ENCODE measurements at places on chromosomes 1 and 21.

- no peak for DNase-seq
Measured at GRCh38 chr1:12505231-12505630, 112.8 kb downstream of the DHRS3 start.

DNA sequence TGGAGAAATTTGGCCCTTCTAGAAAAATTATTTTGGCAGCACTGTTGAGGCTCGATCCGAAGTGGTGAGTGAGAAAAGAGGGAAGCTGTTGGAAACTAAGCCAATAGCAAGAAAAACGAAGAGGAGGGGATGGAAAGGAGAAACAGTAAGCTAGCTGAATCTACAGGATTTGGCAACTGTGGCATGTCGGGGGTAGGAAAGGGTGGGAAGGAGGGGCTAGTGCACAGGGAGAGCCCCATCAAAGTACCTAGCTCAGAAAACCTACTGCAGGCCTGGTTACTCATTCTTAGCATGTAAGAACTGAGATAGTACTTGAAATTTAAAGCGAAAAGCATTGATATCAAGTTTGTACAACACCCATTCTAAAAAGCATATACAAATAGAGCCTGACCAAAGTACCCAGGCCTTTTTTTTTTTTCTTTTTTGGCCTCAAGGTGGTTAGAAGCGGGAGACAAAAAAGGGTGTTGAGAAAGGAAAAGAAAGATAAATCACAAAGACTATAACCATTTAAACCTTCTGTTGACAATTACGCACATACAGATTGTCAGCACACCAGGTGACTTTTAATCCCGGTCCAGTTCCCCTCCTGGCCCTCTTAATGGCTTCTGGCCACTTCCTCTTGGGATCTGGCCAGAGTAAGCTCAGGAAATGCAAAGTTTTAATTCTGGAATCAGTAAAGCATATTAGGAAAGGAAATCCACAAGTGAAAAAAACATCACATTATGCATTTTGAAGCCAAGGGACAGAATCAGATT lies 50.4 kb downstream of the SLC16A1 start:
- DNase-seq: no peak

- no peak for DNase-seq
Measured at GRCh38 chr1:41724248-41724647, 194.5 kb downstream of the HIVEP3 start.

- no peak for DNase-seq
Measured at GRCh38 chr1:163652441-163652840, 330.7 kb downstream of the NUF2 start.

- no peak for DNase-seq
Measured at GRCh38 chr1:224481601-224482000, 47.0 kb upstream of the WDR26 start.

DNA sequence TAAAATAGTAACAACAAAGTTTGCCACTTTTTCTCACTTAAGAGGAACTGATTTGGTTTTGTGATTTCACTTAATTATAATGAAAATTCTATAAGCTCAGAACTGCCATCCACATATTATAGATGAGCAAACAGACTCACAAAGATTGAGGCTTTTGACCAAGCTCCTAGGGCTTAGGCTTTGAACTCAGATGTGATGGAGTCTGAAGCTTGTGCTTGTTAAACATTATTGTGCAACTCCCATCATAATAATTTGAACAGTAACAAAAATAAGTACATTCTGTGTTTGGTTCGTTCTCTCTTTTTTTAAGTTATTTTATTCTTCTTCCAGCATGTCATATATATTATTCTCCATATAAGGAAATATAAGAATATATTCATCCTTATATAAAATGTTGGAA lies 403.4 kb downstream of the PTPRC start:
- DNase-seq: peak; percentile 18

Data from activated CD4-positive, alpha-beta T cell treated with anti-CD3 and anti-CD28 coated beads, Interleukin-10, Interleukin-2, amounts not matched to agents 100 ng/mL and 50 ng/mL, durations not matched to agents 16 hours and 8 hours (primary cell).